Smooth muscle cell of the pulmonary artery (primary cell): ENCODE measurements at places on chromosomes 7 and 10. TPM values are rescaled to one million over a fixed set of nuclear protein-coding genes. Genes with fewer than 3 reads are reported as not detected.

Gene SLC18A3
- not detected in 2 replicates for total RNA-seq

Gene KDM7A
- 5.0 and 6.5 TPM in 2 replicates for total RNA-seq

Gene GCK
- 1.0 and 1.4 TPM in 2 replicates for total RNA-seq

Gene CDH23
- 0.07 and 0.13 TPM in 2 replicates for total RNA-seq

Gene SPDYE5
- not detected in 2 replicates for total RNA-seq

Gene KCP
- 0.69 and 0.78 TPM in 2 replicates for total RNA-seq

Gene DPYSL4
- 17.9 and 52.0 TPM in 2 replicates for total RNA-seq

Gene MDFIC
- 30.8 and 38.2 TPM in 2 replicates for total RNA-seq

Gene TECPR1
- 32.3 and 32.9 TPM in 2 replicates for total RNA-seq

Gene MKI67
- total RNA-seq: 3.3 and 7.4 TPM in 2 replicates

Gene ATP5F1C
- 117 and 155 TPM in 2 replicates for total RNA-seq

Gene TSPAN15
- 0.33 and 1.7 TPM in 2 replicates for total RNA-seq

Gene PNLIPRP2
- total RNA-seq: not detected in 2 replicates

Gene CCDC6
- total RNA-seq: 40.9 and 44.3 TPM in 2 replicates

Gene HSPA12A
- 7.2 and 25.8 TPM in 2 replicates for total RNA-seq

Gene GBX1
- not detected in 2 replicates for total RNA-seq

Gene CCDC3
- 23.1 and 64.4 TPM in 2 replicates for total RNA-seq

Gene ZNF365
- total RNA-seq: 6.0 and 11.0 TPM in 2 replicates

Gene TASOR2
- 76.9 and 80.9 TPM in 2 replicates for total RNA-seq

Gene GPC2
- 1.0 and 1.6 TPM in 2 replicates for total RNA-seq

Gene GNG11
- 8.5 and 28.0 TPM in 2 replicates for total RNA-seq

Gene MRPL32
- total RNA-seq: 34.8 and 38.7 TPM in 2 replicates

Gene OLAH
- total RNA-seq: 0.26 TPM in 1 of 2 replicates, not detected in the other

Gene CALCR
- not detected in 2 replicates for total RNA-seq

Gene TSPAN33
- total RNA-seq: 0.26 and 0.53 TPM in 2 replicates

Gene TMEM139
- total RNA-seq: 0.23 TPM in 1 of 2 replicates, not detected in the other

Gene LRRC4
- total RNA-seq: 0.03 TPM in 1 of 2 replicates, not detected in the other
